Ammon's horn (tissue), 1 donor: ENCODE measurements at places on chromosomes 3 and 15.

GRCh38 chr3:38397320-38397719 is 50.7 kb downstream of the XYLB start:
- no peak for DNase-seq

- DNase-seq: no peak
These were observed 9.3 kb upstream of the ANKUB1 start for GRCh38 chr3:149801639-149802038.

GRCh38 chr15:70158309-70159000 is 60.7 kb upstream of the TLE3 start:
- no peak for DNase-seq

GRCh38 chr3:18998069-18998468 is 150.2 kb upstream of the KCNH8 start:
- no peak for DNase-seq

GRCh38 chr3:182925944-182926337 is 54.4 kb downstream of the DCUN1D1 start:
- DNase-seq: no peak

DNA sequence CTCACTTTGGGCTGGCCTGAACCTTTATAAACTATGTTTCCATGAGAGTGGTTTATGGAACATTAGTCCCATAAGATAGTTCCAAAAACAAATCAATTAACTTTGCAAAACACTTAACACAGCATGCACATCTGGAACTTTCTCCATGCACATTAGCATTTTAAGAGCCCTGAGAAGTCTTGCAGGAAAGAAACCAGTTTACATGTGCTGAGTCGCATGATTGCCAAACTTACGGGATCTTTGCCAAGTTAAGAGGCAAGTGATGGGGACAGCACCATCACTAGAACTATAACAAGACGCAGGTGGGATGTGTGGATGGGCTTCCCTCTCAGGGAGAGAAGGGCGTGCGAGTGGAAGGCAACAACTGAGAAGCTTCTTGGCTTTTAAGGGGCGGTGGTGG is 20.7 kb downstream of the ADAMTS9 start:
- DNase-seq: no peak

DNA sequence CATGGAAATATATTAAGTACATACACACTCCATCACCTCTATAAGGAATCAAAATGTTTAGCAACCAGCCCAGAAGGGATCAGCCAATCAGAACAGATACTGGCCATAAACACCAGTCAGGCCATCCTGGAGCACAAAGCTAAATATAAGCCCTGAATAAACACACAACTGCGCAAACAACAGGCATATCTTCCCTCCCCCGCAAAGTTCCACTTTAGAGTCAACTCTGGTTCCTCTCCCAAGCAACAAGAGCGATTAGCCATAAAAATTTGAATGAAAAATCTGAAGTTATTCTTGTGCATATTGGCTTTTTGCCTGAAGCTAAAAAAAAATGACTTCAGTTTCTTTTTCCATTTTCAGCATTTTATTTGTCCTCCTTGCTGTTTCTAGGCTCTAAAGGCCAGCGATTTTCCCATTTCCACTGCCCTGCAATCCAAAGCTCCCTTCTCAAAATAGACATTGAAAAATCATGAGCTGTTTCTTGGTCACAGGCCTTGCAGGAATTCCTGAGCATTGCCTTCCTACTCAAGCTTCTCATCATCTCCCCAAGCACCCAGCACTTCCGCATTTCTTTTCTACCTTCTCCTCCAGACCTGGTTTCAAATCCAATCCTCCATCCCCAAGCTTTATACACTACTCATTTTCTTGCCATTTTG is 247.9 kb downstream of the ZMAT3 start:
- DNase-seq: peak; percentile 38

- no peak for DNase-seq
These were observed 131.5 kb upstream of the SATB1 start for GRCh38 chr3:18556503-18557135.

DNA sequence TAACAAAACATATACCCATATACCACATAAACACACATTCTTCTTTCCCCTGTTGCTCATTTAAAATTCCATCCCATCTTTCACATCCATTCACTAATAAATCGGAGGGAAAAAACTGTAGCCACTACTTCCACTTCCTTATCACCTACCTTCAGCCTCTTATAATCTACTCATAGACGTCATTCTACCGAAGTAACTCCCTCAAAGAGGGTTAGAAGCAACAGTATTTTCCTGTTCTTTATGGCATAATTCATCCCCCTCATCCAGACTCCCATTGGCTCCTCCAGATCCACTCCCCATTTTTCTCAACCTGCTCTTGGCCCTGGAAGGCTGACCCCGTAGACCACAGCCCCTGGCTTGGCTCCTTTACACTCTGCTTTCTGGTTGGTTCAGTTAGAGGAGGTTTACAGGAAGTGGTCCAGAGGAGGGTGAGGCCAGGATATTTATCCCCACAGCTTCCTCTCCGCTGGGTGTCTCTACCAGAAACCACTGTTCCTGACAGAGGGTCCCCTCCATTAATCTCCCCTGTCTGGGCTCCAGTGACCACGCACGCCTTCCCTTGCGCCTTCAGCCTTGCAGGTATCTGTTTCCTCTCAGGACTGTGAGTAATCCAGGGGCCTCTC is 46.3 kb downstream of the FMN1 start:
- no peak for DNase-seq

- DNase-seq: no peak
These were observed 16.8 kb downstream of the RPUSD3 start for GRCh38 chr3:9826815-9827573.

DNA sequence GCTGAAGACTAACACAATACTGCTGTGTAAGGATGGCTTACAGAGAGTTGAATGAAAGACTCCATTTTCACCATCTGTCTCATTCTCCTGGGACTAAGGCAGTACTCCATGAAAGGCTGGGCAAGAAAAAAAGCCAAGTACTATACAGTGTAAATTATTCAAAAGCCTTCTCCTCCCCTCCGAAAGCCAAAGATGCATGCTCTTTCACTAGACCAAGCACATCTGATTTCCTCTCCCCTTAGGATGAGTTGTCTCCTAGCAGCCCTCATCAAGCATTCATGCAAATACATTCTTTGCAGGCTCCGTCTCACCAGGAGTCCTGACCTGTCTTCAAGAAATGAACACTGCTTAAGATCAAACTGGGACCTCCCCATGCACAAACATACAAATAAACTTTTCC is 133.5 kb upstream of the THBS1 start:
- DNase-seq: no peak

GRCh38 chr15:56886932-56887781 is 31.3 kb upstream of the TCF12 start:
- DNase-seq: peak; percentile 97

- no peak for DNase-seq
These were observed 37.6 kb upstream of the TP63 start for GRCh38 chr3:189593581-189593980.

DNA sequence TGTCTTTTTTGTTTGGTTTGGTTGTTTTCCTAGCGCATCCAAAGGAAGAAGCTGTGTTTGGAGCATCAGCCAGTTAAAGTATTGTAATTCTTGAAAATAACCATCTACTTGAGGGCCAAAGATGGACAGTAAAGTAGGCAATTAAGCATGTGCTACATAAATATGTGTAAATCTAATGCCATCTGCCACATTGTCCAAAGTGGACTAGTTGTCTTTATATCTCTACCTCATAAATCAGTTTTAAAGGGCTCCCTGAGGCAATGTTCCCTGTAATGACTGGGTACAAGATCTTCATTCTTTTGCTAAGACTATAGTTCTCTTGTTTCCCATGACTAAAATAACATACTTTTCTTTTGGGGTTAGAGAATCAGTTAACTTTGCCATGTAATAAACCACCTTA is 460.0 kb upstream of the RARB start:
- DNase-seq: no peak
